Suppressor macrophage treated with lipopolysaccharide for 4 hours (primary cell): ENCODE measurements at places on chromosomes 12 and 14.

GRCh38 chr14:96538990-96539317, 36.8 kb downstream of the PAPOLA start:
- no peak for DNase-seq

DNA sequence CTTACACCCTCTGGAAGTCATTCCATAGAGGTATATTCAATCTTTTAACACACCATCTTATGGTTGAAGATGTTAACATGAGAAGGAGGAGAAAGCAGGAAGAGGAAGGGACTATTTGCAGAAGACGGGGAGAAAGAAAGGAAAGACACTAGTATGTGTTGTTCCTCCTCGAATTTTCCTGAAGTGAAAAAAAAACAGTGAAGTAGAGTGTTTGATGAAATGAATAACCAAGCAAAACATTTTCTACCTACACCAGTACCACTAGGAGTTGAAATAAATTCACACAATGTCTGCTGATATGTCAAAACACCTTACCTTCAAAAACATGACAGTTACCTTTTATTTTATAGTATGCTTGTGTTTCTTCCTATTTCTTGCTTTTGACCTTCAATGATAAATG, 1.4 kb upstream of the CNOT2 start:
- DNase-seq: no peak

DNA sequence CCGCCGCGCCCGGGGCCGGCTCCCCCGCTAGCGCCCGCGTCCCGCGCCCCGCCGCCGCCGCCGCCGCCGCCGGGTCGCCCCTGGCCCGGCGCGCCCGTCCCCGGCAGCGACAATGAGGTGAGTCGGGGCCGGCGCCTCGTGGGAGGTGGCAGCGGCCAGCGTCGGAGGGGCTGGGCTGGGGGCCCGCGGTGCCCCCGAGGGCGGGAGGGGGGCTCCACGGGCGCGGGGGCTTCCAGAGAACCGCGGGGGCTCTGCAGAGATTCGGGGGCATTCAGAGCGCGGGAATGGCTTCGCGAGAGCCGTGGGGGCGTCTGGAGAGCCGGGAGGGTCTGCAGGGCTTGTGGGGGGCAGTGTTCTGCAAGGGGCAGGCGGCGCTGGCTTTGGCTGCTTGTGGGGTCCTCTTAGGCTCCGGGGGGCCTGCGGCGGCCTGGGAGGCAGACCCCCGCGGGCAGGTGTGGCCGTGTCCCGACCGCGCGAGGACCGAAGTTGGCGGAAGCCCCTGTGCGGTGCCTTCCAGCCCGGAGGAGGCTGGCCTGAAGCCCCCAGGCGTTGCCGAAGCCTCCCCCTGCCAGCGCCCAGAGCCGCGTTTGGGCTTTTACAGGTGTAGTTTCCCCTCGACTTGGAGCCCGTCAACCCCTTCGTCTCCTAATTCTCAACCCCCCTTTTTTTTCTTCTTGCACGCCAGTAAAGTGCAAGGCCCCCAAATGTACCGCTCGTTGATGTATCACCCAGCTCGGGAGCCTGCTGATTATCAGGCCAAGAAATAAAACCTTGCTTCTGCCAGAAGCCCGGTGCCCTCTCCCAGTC, 93.1 kb upstream of the EVL start:
- no peak for DNase-seq

- no peak for DNase-seq
These were observed 44.3 kb downstream of the SUDS3 start for GRCh38 chr12:118420673-118421072.
